ENCODE measurements at places on chromosomes 16 and 17.

DNA sequence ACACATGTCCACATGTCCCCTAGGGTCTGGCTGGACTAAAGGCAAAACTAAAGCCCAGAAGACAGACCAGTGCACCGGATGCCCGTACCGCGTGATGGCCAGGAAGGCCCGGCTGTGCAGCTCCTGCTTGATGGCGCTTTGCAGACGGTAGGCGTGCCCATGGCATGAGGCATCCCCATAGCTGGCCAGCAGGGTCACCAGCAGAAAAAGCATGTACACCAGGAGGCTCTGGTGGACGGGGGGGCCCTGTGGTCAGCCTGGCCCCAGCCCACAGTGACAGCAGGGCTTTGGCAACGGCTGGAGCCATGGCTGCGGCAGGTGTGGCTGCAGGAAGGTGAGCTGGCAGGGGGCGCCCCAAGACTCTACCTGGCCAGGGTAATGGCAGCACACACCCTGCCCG is 42.8 kb downstream of the PKD1 start:
- no peak for DNase-seq

DNA sequence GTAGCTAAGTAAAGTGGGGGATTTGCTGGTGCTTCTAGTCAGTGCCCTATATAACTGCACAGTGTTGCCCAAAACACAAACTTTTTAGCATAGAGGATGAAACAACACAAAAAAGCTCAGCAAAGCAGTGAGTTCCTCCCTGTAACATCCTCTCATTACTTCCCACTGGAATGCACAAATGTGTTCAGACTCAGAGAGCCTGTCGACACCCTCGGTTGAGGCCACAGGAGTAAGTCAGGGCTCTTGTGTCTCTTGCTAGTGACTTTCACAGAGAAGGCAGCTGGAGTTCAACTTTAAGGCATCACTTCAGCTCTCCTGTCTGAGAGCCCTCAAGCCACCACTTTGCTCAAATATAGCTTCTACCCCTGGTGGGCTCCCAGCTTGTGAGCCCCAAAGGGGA is 107.2 kb upstream of the NETO2 start:
- DNase-seq, result no peak

DNA sequence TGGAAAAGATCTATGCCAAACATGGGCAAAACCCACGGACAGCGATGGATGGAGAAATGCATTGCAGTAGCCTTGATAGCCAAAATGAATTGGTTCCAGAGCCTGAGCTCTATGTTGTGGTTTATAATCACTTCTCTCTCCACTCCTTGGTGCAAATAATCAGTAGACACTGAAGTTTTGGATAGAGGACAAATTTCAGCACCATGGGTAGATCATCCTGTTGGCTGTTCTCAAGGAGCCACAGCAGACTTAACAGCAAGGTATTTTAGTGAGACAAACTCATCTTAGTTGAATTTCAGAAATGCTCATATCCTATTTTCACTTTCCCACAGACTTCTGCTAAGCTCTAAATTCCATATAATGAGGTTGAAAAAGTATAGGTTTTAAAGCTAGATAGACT is 88.3 kb upstream of the CCL1 start:
- DNase-seq, result no peak

DNA sequence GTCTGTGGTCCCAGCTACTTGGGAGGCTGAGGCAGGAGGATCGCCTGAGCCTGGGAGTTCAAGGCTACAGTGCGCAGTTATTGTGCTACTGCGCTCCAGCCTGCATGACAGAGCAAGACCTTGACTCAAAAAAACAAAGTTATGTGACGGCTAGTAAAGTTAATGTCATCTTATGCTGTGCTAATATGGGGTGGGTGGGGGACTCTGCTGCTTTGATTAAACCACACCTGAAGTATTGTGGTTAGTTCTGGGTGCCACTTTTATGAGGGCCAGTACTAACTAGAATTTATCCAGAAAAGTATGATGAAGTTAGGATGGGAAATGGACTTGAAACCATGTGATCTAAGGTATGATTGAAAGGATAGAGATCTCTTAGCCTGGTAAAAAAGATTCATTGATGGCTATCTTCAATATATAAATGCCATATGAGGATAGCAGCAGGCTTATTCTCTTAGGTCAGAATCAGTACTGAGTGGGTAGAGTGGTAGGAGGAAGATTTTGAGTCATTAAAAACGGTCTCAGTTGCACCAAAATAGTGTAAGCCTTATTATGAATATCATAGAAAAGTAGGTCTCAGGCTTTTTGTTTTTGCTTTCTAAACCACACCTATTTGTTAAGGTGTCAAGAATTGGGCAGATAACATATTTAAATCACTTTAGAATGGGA is 5.6 kb downstream of the WSB1 start:
- no peak for DNase-seq

DNA sequence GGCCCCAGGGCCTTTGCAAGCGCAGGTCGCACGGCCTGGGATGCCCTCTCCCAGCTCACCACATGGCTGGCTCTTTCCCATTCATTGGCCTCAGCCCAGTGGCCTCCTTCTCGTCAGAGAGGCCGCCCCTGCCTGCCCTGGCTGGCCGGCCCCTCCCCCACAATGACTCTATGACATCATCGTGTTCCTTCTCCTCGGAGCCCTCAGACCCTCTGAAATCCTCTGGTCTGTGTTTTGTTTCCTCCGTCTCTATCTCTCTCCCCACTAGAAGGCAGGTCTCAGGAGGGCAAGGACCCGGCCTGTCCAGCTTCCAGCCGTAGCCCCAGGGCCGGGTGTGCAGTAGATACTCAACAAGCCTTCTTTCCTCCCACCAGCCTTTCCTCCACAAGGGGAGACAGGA is 164.8 kb upstream of the FOXF1 start:
- no peak for DNase-seq

GRCh38 chr17:46159686-46160085 is 33.5 kb downstream of the KANSL1 start:
- DNase-seq, result no peak

DNA sequence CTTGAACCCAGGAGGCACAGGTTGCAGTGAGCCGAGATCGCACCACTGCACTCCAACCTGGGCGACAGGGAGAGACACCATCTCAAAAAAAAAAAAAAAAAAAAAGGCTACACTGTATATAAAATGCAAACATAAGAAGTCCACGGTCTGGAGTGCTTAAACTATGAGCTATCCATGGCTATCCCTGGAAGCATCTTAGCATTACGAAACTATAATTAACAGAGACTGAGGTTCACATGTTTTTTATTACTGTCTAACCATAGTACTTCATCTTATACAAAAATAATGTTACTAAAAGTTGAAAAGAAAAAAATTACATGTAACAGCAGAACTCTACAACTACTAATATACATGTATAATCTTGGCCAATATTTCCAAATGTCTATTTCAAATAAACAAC is 32.8 kb downstream of the HELZ start:
- no peak for DNase-seq

GRCh38 chr17:82332669-82333278 is 792 bp downstream of the SECTM1 start:
- DNase-seq, result peak; percentile 47

- no peak for DNase-seq
These were observed 53.7 kb upstream of the WSB1 start for GRCh38 chr17:27240086-27240801.

GRCh38 chr17:41975099-41976083 is 8.8 kb downstream of the CNP start:
- DNase-seq, result no peak

DNA sequence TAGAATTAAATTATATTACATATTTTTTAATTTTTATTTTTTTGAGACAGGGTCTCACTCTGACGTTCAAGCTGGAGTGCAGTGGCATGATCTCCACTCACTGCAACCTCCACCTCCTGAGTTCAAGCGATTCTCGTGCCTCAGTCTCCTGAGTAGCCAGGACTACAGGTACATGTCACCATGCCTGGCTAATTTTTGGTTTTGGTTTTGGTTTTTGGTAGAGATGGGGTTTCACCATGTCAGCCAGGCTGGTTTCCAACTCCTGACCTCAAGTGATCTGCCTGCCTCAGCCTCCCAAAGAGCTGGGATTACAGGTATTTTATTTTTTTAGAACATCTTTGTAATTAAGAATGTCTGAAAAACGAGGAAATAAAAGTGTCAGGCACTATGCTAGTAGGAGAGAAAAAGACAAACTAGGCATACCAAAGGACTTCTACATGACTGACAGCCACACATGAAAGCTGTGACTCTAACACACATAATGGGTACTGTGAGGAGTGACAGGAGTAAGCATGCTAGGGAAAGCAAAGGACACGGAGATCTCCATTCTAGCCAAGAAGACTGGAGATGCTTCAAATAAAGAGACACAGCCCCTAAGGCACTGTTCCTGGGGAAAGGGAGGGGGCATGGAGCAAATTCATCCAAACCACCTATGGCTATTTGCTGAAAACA is 7.3 kb downstream of the GNA13 start:
- DNase-seq, result no peak

GRCh38 chr17:31310260-31310659 is 3.6 kb downstream of the EVI2B start:
- DNase-seq, result peak; percentile 32

GRCh38 chr17:31554930-31555329 is 163.5 kb downstream of the RAB11FIP4 start:
- DNase-seq, result no peak

DNA sequence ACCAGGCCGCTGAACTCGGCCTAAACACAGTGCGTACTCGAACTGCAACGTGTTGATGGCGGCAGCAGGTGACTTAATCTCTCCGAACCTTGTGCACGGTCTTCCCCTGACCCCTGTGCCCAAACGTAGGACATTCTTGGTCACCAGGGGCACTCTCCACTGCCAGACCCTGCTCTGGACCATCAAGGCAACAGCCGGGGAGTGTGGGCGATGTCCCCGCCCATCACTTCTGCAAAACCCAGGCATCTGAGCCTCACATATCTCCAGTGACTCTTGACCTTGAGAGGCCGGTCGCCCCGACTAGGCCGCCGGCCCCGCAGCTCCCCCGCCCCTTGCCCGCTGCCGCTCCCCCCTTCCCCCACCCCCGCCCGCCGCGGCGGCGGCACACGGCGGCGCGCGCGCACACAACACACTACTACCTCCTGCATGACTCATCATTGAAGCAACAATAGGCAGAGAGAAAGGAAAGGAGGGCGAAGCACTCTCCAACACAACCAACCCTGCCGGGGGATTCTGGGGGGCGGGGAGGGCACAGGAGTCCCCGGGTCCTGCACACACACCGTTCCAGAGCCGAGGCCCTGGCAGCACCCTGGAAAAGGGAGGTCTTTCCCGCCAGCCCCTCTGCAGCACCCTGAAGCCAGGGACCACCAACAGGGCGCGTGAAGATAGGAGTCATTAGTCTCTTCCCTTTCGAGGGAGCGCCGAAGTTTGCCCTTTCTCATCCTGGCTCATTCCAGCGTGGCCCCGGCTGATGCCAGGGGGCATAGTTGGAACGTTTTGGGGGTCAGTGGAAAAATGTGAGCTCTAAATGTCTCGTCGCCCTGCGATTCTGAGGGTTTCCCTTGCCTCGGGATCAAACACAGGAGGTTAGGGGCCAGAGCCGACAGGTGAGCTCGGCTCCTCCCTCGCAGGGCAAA is 1.9 kb downstream of the MNT start:
- peak; percentile 67 for DNase-seq

DNA sequence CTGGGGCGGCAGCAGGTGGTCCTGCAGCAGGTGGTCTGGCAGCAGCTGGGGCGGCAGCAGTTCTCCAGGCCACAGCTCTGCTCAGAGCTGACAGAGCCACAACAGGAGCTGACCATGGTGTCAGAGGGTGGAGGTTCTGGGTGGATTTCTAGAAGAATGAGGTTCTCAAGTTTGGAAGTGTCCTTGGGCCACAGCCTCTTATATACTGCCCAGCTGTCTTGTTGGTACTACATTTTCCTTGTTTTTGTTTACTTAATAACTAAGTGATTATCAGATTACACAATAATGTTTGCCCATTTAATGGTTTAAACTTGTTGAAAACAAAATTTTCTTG is at the start of gene KRTAP4-5:
KRTAP4-5 (minus strand) TSS at position 174 of the 334 bp plus-strand sequence; CDS start at position 116, 58 bp downstream.
- DNase-seq, result no peak

- no peak for DNase-seq
These were observed 119.2 kb downstream of the SKAP1 start for GRCh38 chr17:48310748-48311213.

GRCh38 chr16:84463221-84463620 is 41.2 kb downstream of the MEAK7 start:
- no peak for DNase-seq

DNA sequence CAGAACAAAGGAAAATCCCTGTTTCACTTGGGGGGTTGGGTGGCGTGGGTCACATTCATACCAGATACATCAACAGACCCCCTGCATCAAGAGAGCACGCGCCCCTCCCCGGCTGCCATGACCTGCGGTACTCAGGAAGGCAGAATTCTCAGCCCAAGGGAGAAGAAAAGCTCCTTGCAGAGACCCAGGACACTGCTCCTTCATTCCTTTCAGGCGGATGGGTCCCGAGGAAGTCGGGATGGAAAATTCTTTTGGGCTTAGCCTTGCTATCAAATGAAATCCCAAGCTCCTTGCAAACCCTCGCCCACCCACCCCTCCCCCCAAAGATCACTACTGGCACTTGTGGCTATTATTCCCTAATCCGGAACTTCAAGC is 40.6 kb downstream of the HIC1 start:
- no peak for DNase-seq

DNA sequence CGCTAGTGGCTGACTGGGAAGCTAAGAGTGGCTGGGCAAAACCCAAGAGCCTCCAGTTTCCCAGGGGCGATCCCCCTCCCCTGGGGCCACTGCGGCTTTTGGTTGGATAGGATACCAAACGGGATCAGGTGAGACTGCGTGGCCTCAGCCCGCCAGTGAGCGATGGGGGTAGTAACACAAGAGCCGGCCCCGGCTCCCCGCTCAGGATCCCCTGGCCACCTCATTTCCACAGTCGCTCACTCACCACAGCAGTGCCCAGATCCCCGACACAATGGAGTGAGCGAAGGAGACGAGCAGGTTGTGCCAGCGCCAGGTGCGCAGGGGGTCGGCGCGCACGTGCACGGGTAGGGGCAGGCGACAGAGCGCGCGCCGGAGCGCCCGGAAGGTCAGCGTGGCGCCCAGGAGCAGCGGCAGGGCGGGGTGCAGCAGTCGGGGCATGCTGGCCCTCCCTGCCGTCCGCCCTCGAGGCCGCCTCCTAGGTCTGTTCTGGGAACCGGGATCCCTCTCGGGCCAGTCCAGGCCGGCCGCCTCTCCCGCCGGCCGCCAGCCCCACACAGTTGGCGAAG is 290 bp downstream of the TLCD1 start:
- DNase-seq, result peak; percentile 77

- DNase-seq, result no peak
These were observed 710.1 kb downstream of the MAF start for GRCh38 chr16:78890373-78890895.

- DNase-seq, result no peak
These were observed 57.8 kb upstream of the LYRM9 start for GRCh38 chr17:27950995-27951394.

DNA sequence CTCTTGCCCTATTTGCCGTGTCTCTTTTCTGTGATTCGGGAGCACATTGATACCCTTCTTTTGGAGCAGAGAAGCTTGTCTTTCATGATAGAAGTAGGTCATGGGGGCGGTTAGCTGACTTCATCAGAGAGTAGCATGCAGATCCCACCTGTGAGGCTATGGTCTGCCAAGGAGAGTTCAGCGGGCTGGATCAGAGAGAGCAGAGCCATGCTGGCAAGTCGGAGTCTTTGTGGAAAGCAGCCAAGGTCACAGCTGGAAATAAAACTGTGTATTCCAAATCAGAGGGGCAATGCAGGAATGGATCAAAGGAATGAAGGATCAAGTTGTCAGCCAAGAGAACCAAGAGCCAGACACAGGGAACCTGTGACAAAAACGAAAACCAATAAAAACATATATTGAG is 595.9 kb downstream of the WWOX start:
- no peak for DNase-seq

Measured in activated CD4-positive, alpha-beta T cell treated with anti-CD3 and anti-CD28 coated beads for 48 hours (primary cell).